Memory B cell (primary cell): ENCODE measurements at places on chromosomes 11 and 22.

DNA sequence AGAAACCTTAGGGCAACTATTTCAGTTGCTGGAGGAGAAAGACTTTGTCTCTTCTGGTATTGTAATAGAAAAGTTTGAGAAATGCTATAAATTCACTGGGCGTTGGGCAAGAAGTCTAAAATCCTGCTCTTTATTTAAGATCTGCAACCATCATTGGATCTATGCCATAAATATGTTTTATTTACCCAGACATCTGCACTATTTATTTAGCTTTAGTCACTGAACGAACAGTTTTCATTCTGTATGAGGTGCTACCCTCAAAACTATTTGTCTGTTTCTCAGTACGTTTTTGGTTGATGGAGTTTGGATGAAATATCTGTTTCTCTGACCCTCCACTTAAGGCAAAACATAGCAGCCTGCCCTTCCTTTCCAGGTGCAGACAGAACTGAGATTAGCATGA, 171.5 kb downstream of the SNX19 start:
- DNase-seq, result no peak

GRCh38 chr11:6737872-6738466, 33.8 kb downstream of the OR2AG2 start:
- DNase-seq, result peak; percentile 67

GRCh38 chr11:16925561-16926065, 88.6 kb downstream of the PLEKHA7 start:
- DNase-seq, result no peak

DNA sequence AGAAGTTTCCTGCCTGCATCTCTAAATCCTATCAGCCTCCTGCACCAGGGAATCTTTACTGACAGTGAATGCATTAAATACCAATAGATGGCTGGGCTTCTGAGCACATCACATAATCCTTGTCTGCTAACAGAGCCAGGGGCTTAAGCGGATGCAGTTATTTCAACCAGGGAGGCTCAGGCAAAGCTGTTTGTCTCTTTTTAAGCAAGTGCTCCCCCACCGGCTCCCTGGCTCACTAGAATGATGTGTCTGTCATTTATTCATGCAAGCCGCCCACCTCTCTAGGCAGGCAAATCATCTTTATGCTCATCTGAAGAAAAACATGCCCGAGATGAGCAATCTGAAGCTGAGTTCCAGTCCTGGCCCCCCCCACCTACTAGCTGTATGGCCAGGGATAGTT, 182.3 kb downstream of the TENM4 start:
- no peak for DNase-seq

- no peak for DNase-seq
Measured at GRCh38 chr11:30395751-30396150, 72.8 kb downstream of the ARL14EP start.

- DNase-seq, result no peak
Measured at GRCh38 chr22:23580576-23581259, 628 bp upstream of the IGLL1 start.

DNA sequence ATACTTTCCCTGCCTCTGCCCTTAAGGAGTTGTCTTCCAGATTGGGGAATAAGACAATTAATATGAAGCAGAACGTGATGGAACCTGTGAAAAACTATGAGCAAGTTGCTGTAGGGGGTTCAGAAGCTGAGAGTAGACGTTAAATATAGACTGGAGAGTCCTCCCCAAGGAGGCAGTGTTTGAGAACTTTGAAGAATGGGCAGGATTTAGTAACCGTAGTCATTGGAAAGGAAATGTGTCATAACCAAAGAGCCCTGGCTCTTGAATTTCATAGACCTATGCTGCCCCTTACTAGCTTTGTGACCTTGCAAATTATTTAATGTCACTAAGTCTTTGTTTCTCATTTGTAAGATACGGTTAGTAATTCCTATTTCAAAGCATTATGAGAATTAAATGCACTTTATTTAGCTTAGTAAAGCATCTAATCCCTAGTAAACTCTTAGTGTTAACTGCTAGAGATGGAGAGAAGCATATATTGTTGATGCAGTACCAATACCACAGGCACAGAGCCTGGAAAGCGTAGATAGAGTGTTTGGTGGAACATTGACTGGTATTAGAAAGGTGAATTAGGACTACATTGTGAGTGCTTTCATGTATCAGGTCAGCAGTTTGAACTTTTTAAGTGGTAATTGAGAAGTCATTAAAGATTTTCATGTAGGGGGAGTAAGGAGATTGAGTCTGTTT, 54.1 kb downstream of the MCAM start:
- no peak for DNase-seq

DNA sequence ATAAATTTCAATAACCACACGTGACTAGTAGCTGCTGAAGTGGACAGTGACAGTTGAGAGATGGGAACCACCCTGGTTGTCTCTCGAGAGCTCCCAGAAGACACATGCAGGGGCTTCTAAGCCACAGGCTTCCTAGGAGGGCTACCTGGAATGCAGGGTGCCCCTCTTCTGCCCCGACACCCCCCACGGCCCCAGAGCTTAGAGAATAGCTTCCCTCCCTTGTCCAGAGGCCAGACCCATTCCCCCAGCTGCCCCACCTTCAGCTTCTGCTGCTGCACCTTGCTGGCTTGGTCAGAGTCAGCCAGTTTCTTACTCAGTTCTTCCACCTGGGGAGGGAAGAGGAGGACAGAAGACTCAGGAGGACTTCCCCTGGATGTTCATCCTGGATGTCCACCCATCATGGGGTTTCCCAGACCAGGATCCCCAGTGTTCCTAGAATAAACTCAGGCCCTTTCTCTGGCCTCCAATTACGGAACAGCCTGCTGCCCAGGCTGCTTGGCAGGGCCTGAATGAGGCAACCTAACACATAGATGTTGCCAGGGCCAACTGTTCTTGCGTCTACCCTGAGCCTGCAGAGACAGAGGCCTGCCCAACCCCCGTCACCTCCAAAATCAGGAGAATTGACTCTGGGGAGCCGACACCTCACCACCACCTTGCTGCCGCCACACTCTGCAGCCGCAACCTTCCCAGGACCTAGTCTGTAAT, 12.0 kb downstream of the IL18BP start:
- no peak for DNase-seq

DNA sequence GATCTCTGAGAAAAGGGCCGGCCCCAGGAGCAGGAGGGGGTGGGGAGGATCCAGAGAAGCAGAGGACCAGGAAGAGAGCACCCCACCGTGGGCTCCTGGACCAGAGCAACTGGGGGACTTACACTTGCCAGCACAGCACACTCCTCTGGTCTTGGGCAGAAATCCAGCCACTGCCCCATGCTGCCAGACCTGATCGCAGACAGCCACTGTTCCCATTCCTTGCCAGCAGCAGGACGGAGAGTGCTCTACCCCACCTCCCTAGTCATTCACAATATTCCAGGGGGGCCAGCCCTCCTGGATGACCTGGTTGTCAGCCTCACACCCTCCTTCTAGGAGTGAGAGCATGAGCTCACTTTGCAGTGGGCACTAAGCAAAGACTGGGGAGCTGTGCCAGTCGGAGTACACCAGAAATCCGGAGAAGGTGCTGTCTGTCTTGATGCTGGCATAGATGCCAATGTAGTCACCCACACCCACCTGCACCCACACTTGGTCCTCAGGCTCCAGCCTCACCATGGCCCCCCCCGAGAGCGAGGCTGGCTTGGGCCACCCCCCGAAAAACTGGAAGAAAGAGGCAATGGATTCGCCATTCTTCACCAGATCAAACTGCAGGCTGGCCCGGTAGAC, 1.6 kb downstream of the C1QTNF5 start:
- DNase-seq, result no peak

- no peak for DNase-seq
Measured at GRCh38 chr11:126646701-126647557, 291.4 kb downstream of the ST3GAL4 start.

GRCh38 chr11:112625814-112626213, 335.4 kb upstream of the NCAM1 start:
- no peak for DNase-seq

DNA sequence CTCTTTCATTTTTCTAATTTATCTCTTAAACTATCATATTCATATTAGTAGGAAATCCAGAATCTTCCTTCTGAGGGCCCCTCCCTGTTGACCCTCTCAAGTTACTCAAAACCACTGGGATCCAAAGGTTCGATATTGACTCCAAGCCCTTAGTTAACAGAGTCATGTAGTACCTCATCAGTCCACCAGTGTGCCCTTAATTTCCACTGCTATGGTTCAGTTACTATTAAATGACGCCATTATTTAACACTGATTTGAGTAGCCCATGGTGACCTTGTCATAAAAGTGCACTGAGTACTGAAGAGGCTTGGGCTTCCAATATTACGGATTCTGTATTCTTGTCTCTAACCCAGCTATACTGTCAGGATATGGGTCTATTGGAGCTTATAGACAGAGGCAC, 91.9 kb upstream of the MS4A8 start:
- DNase-seq, result no peak

DNA sequence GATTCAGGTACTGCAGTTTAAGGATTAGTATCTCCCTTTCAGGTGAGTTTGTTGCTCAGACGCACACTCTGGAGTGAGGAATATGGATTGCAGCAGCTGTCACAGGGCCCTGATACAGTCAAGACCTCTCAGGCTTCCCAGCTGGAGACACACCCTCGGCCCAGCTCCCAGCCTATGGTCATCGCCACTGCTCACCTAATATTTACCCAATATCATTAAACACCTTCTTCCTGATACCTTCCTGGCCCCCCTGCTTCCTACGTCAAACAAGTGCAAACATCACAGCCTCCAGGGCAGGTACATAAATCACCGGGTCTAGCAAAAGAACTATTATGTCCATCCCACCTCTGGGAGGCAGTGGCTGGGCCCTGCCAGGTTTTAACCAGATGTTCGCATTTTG, 213.3 kb downstream of the MN1 start:
- no peak for DNase-seq

- no peak for DNase-seq
Measured at GRCh38 chr11:119734788-119735187, 5.8 kb upstream of the NECTIN1 start.

DNA sequence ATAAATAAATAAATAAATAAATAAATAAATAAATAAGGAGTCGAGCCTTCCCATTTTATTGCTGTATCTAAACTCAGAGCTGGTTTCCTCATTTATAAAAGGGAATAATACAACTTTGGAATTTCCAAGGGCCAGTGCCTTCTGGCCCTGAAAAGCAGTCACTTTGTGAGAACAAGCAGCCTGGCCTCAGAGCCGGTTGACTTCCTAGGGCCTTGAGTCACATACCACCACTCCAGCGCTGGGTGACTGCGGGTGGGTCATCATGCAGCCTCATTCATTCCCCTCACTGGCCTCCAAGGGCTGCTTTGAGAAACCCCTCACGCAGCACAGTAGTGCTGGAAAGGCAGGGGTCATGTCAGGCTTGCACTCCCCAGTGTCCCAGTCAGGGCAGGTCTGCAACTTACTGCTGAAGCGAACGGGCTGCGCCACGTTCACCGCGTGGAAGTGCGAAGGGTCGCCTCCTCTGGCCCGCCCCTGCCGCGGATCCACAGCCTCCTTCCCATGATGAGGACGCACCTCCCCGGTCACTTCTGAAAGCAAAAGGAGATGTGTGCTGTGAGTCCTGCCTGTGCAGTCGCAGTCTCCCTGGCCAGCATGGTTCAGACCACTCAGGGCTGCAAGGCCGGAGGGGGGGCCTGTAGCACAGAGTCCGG, 54.4 kb downstream of the DGCR2 start:
- no peak for DNase-seq

DNA sequence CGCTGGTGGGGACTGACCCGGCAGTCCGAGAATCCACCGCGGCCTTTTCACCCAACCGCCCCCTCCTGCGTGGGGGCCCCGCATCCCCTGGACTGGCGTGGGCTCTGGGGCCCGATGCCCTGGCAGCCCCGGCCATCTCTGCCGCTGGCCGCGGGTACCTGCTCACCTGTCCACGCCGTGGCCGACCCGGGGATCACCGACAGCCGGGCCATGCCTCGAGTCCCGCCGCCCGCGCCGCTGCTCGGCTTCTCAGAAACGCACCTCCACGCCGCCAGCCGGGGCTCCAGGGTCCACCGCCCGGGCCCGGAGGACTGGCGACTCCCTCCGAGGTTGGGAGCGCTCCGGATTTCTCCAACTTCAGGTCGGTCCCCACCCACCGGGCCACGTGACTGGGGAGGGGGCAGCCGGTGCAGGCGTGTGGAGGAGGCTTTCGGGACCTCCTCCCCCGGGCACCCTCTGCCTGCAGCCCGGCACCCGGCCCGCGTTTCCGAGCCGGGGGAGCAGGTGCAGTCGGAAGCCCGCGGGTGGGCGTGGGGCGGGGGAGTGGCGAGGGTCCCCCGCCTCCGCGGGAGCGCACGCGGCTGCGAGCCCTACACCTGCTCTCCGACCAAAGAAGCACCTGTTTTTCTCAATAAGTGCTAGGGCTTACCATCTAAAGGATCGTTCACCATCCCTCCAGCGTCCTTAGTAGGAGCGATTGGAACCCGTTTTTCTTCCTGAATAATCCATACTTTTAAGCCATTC, 554 bp upstream of the NRIP3 start:
- DNase-seq, result no peak

DNA sequence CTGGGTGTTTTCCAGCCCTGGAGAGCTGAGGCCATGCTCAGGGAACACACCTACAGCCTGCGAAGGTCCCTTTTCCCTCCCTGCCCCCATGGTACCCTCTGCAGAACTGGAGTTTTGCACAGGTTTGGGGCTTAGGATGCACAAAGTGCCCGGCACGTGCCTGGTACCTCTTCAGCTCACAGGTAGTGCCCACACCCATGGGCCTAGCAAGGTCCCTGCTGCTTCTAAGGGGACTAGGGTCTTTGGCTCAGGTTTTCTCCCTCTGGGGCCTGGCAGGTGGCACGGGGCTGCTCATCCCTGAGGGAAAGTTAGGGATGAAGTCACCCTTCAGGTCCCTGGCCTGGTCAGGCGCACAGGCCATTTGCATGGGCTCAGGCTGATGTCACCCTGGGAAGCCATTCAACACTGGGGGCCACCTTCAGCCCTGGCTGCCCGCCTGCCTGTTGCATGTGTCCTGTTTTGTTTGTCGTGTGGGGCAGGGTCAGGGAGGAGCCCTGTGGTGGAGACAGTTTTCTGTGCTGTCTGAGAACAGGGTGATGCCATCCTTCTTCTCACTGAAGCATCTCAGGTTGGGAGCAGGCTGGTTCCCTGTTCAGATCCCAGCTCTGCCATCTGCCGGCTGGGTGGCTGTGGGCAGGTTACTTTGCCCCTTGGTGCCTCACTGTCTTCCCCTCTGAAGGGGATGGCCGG, 68.3 kb upstream of the CRYBB3 start:
- no peak for DNase-seq

DNA sequence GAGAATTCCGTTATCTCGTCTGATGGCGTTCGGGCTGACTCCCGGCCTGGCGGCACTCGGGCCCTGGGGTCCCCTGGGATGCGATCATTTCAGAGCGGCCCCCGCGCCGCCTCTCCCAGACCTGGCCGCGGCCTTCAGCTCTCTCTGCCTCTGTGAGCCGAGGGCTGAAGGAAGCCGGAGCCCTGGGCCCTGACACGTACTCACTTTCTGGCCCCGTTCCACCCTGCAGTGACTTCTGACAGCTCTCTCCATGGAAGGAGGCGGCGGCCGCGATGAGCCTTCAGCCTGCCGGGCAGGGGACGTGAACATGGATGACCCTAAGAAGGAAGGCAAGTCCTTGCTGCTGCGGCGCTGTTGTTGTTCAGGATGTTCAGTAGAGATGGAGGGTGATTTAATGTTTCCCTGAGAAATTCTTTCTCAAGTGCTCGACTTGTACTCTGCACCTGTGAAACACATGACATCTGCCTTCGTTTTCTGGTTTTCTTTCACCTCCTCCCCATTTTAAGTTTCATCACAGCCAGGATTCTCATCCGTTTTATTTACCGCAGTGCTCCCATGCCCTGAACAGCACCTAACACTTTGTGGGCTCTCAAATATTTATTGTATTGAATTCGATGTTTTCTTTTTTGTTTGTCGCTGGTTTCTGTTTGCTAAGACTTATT, 612 bp downstream of the GTSE1 start:
- DNase-seq, result no peak
